Aorta (tissue), 5 donors: ENCODE measurements at places on chromosomes 6 and 20. TPM values are rescaled to one million over a fixed set of nuclear protein-coding genes. Genes with fewer than 3 reads are reported as not detected.

The CEP57L1 gene
- 11.8 TPM for polyA plus RNA-seq

DNA sequence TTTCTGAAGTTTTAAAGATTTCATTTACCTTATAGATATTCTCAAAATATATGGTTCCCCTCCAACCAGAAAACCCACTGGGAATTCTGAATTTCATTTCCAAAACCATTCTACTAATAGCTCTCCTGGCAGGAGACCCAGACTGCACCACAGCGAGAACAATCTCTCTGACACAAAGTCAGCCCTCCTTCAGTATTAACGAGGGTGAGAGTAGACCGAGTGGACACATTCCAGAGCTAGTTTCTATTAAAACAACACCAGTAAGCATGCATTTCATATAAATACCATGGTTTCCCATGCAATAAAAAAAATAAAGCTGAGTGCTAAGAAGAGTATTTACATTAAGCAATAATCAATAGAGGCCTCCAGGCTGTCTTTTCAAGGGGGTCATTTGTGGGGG is 899.6 kb upstream of the SLC35B3 start:
- no peaks in the 10 kb centered on the region for H3K4me1 ChIP-seq
- no peaks in the 10 kb centered on the region for H3K36me3 ChIP-seq
- no peak overlapping the region for H3K27ac ChIP-seq
- DNase-seq, result no peak
- no peaks in the 10 kb centered on the region for H3K27me3 ChIP-seq
- no peak overlapping the region for H3K4me3 ChIP-seq

- no peak overlapping the region for H3K4me3 ChIP-seq
- H3K27me3 ChIP-seq, result no peaks in the 10 kb centered on the region
- DNase-seq, result no peak
- H3K4me1 ChIP-seq, result no peaks in the 10 kb centered on the region
- no peak overlapping the region for H3K27ac ChIP-seq
Observed at GRCh38 chr20:62405981-62406513, 1.0 kb downstream of the CABLES2 start.

DNA sequence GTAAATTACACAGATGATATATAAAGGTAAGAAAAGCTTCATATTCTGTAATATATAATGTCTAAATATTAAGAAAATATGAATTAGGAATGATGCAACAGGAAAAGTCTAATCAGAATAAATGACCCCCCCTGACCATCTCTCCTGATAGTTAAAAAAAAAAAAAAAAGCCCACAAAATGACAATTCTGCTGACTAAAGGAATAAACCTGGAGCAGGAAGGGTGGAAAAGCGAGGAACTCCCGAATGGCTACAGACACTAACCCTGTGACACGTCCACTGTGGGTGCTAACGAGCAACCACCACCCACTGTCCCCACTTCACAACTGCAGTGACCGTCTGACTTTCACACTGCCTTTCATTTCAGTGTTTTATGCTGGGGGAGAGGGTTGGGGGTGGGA is 67.6 kb upstream of the FOXQ1 start:
- no peaks in the 10 kb centered on the region for H3K4me1 ChIP-seq
- H3K4me3 ChIP-seq, result no peak overlapping the region
- H3K27ac ChIP-seq, result no peak overlapping the region
- no peaks in the 10 kb centered on the region for H3K36me3 ChIP-seq
- no peaks in the 10 kb centered on the region for H3K27me3 ChIP-seq
- no peak for DNase-seq

The ANGPT4 gene
- 0.72 TPM for polyA plus RNA-seq

DNA sequence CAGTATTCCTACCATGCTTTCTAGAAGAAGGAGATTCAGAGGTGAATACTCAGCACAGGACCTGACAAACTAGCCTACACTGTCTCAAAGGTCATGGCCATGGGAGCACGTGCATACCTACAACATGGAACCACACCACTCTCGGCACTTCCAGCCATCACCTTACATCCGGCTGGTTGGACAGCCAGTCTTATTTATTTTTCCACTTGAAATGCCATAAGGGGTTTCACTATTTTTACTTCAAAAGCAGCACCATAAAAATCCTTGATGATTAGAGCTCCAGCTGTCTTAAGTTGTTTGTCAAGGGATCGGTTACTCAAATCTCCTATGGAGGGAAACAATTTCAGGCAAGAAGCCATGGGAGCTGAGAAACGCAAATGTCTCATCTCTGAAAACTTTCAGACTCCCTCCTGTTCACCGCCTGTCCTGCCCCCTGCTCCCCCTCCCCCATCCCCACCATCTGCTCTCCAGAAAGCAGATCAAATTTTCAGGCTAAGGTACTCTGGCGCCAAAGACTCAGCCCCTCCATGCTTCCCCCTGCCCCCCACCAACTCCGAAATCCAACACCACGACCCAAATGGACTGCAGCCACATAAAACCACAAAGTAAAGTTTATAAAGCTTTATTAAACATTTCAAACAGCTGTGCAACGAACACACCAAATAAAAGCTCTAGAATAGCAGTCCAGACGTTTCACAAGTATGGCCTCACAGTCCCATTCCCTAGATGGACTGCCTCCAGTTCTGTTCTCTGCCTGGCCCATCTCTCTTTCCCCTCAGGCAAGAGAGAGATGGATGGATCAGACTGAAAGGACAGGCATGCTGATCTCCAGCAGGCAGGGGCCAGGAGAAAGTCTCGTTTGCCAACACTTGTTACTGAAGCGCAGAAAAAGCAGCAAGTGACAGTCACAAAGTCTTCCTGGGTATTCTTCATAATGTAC is 4.0 kb upstream of the NNAT start:
- H3K4me1 ChIP-seq, result no peaks in the 10 kb centered on the region
- no peak overlapping the region for H3K4me3 ChIP-seq

DNA sequence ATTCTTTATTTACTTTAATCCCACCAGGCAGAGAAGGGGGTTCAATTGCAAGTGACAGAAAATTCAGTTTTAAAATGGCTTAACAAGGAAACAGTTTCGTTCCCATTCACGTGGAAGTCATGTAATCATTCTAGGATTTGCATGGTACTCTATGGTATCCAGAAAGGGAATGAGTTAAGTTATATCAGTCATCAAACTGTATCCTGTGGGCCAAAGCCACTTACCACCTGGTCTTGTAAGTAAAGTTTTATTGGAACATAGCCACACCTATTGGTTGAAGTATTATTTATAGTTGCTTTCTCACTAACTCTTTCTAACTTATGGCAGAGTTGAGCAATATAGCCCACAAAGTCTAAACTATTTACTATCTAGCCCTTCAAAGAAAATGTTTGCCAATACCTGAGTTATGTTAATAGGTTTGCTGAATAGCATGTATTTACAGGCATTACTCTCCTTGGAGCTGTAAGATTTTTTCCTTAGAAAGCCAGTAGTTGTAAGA is 10.2 kb upstream of the MMS22L start:
- no peak overlapping the region for H3K27ac ChIP-seq
- DNase-seq, result no peak
- H3K4me3 ChIP-seq, result no peak overlapping the region
- no peaks in the 10 kb centered on the region for H3K27me3 ChIP-seq

DNA sequence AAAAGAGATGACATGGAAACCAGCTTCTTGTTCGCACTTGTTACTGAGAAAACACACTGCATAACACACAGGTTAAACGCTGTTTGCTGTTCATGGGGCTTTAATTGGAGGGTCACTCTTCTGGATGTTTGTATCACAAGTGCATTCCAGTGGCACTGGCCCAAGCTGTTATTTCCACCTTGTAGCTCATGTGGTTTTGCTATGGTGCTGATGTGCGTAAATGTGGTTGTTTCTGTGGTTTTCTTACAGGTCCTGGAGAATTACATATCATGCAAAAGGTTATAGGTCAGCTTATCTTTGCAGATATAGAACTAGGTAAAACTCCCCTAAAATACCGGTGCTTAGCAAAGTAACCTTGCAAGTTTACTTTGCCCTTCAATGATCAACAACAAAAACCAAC is 89.3 kb upstream of the AHI1 start:
- H3K27ac ChIP-seq, result no peak overlapping the region
- DNase-seq, result no peak
- H3K27me3 ChIP-seq, result no peaks in the 10 kb centered on the region

DNA sequence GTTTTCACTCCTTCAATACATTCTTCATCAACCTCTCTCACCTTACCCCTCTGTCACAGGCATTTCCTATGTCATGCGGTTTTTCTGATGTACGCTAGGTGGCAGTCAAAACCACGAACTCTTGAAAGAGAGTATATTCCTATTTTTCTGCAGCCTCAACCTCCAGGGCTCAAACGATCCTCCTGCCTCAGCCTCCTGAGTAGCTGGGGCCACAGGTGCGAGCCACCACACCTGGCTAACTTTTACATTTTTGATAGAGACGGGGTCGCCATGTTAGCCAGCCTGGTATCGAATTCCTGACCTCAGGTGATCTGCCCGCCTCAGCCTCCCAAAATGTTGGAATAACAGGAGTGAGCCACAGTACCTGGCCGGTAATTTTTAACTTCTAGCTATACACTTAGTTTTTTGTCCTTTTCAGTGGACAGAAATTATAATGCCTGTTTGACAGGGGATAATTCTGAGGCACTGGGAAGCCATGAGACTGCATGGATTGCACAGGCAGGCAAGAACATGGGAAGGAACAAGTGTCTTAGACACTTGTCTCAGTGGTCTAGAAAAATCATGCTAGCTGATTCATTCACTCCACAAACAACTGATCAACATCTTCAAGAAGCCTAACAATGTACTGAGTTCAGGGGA is 22.5 kb upstream of the HFE start:
- no peak for DNase-seq
- no peaks in the 10 kb centered on the region for H3K27me3 ChIP-seq
- no peaks in the 10 kb centered on the region for H3K4me1 ChIP-seq
- H3K27ac ChIP-seq, result no peak overlapping the region
- H3K4me3 ChIP-seq, result no peak overlapping the region
- H3K36me3 ChIP-seq, result no peaks in the 10 kb centered on the region

The BMP2 gene
- 1.3 TPM for polyA plus RNA-seq

- no peaks in the 10 kb centered on the region for H3K27me3 ChIP-seq
- DNase-seq, result no peak
- H3K27ac ChIP-seq, result no peak overlapping the region
- H3K4me3 ChIP-seq, result no peak overlapping the region
- H3K36me3 ChIP-seq, result no peaks in the 10 kb centered on the region
Observed at GRCh38 chr6:32393665-32394420, 13.1 kb downstream of the BTNL2 start.

The SLC13A3 gene
- not detected for polyA plus RNA-seq

- no peaks in the 10 kb centered on the region for H3K27me3 ChIP-seq
- no peaks in the 10 kb centered on the region for H3K36me3 ChIP-seq
- no peak for DNase-seq
- H3K27ac ChIP-seq, result no peak overlapping the region
Observed at GRCh38 chr20:19232997-19233794, 20.8 kb downstream of the SLC24A3 start.

The RAET1L gene
- polyA plus RNA-seq, result not detected

GRCh38 chr6:169638388-169638787 is 63.4 kb downstream of the WDR27 start:
- H3K4me3 ChIP-seq, result no peak overlapping the region
- H3K36me3 ChIP-seq, result peaks cover 2% of the 10 kb centered on the region
- no peaks in the 10 kb centered on the region for H3K27me3 ChIP-seq
- H3K4me1 ChIP-seq, result no peaks in the 10 kb centered on the region
- H3K27ac ChIP-seq, result no peak overlapping the region

DNA sequence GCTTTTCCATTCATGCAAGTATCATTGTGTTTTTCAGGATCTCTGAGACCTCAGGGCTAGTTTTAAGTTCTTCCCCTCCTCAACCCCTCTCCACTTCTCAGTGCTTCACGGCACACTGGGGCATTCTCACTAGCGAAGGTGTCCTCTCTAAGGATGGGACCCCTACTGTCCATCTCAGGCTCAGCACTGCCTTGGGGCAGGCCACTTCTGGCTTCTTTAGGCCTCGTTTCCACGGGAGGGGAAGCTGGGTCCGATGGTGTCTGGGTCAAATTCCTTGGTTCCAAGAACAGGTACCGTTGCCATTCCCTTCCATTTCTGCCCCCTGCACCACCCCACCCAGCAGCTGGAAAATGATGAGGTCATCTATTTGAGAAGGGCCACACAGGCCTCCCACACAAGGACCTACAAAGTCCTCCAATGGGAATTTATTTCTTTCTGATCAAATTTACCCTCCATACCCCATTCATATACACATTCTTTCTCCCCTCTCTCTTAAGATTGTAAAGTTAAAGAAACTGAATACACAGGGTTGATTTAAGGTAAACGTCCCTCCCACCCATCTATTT is 17.2 kb downstream of the GNAS start:
- H3K4me1 ChIP-seq, result no peaks in the 10 kb centered on the region
- no peaks in the 10 kb centered on the region for H3K36me3 ChIP-seq
- no peaks in the 10 kb centered on the region for H3K27me3 ChIP-seq
- no peak for DNase-seq
- no peak overlapping the region for H3K27ac ChIP-seq

The FAM162B gene
- not detected for polyA plus RNA-seq

The TTLL9 gene
- 0.61 TPM for polyA plus RNA-seq

GRCh38 chr6:63774961-63775360 is 139.4 kb downstream of the PHF3 start:
- H3K27ac ChIP-seq, result no peak overlapping the region
- H3K4me3 ChIP-seq, result no peak overlapping the region
- H3K27me3 ChIP-seq, result no peaks in the 10 kb centered on the region
- H3K4me1 ChIP-seq, result no peaks in the 10 kb centered on the region
- no peaks in the 10 kb centered on the region for H3K36me3 ChIP-seq
- no peak for DNase-seq

GRCh38 chr6:108242721-108243120 is 18.1 kb downstream of the SNX3 start:
- no peaks in the 10 kb centered on the region for H3K27me3 ChIP-seq
- H3K4me3 ChIP-seq, result no peak overlapping the region
- DNase-seq, result no peak
- no peak overlapping the region for H3K27ac ChIP-seq
- no peaks in the 10 kb centered on the region for H3K4me1 ChIP-seq

- H3K4me3 ChIP-seq, result no peak overlapping the region
- H3K36me3 ChIP-seq, result no peaks in the 10 kb centered on the region
- no peak for DNase-seq
- H3K27me3 ChIP-seq, result no peaks in the 10 kb centered on the region
Observed at GRCh38 chr20:39067526-39068216, 105.5 kb downstream of the DHX35 start.

DNA sequence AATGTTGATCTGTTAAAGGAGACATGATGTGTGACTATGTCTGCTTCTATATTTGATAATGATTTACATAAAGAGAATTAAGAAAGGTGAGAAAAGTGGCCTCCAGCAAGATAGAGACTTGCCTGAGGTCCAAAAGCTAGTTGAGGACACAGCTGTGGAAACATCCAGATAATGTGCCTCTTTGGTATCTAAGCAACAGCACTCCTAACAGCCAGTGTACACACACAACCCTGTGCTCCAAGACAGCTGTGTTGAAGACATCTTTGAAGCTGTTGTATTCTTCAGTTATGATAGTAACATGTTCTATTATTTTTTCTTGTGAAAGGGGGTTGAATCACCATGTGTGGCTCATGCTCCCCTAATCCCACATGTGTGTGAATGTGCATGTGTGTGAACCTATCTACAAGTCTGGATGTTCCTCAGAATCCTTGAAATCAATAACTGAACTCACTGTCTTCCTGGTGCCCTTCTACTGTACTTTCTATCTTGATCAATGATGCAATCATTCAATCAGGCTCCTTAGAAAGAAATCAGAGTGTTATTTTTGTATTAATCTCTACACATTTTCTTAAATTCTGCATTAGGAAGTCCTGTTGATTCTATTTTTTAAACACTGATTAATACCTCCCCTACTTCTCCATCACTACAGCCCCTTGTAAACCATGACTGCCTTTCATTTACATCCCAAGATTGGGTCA is 116.7 kb upstream of the SSTR4 start:
- no peaks in the 10 kb centered on the region for H3K27me3 ChIP-seq
- no peak for DNase-seq
- H3K4me3 ChIP-seq, result no peak overlapping the region
